Bronchus fibroblast of lung (primary cell): ENCODE measurements at places on chromosomes 7 and 10. TPM values are rescaled to one million over a fixed set of nuclear protein-coding genes. Genes with fewer than 3 reads are reported as not detected.

ASB10 gene
- not detected in 2 replicates for total RNA-seq

PAPSS2 gene
- total RNA-seq = 39.5 and 41.7 TPM in 2 replicates

PTPRN2 gene
- 0.50 and 0.74 TPM in 2 replicates for total RNA-seq

CCDC6 gene
- total RNA-seq = 18.6 and 22.7 TPM in 2 replicates

PTEN gene
- 29.4 and 37.6 TPM in 2 replicates for total RNA-seq

PAX4 gene
- total RNA-seq = not detected in 2 replicates
